ENCODE measurements at places on chromosomes 5 and 9.

DNA sequence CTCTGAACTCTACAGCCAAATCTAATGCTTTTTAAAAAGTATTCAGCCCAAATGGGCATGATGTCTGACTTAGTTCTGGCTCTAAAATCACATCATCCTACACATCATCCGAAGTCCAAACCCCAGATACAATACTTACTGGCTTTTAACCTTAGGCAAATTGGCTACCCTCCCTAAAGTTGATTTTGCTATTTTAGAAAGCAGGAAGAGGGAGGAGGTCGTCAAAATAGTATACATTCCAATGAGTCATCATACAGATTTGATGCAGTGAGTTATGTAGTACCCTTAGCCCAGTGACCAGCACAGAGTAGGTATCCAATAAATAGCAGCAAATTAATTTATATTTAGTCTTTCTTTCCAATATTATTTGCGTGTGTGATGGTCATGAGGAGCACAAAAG lies 582.0 kb upstream of the TUSC1 start:
- no peak for DNase-seq

DNA sequence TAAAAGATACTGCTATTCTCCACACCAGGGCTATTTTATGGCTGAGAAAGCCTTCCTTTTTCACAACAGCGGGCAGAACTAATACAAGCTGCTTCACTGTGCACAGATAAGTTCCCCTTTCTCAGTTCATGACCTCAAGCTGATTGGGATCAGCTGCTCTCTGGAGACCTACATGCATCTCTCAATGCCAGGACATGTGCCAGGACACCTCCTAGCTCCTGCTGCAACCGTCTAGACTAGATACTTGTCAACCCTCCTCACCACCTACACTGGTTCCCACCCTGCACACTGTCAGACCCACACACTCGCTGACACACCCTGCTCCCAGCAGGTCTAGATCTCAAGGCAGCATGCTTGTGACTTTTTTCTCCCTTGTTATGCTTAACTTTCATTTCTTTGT lies 39.8 kb downstream of the STARD4 start:
- no peak for DNase-seq

- peak; percentile 86 for DNase-seq
Measured at GRCh38 chr9:103037508-103038477, 42.7 kb downstream of the CYLC2 start.

DNA sequence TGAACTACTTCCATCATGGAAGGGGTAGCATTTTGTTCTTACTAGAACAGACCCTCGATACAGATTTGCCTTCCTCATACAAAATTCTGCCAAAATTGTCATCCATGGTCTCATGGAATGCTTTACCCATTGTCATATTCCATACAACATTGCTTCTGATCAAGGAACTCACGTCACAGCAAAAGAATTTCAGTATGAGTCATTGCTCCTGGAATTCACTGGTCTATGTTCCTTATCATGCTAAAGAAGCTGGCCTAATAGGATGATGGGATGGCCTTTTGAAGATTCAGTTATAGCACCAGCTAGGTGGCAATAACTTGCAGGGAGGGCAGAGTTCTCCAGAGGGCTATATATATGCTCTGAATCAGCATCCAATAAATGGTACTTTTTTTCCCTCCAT lies 18.2 kb upstream of the FNIP1 start:
- no peak for DNase-seq

DNA sequence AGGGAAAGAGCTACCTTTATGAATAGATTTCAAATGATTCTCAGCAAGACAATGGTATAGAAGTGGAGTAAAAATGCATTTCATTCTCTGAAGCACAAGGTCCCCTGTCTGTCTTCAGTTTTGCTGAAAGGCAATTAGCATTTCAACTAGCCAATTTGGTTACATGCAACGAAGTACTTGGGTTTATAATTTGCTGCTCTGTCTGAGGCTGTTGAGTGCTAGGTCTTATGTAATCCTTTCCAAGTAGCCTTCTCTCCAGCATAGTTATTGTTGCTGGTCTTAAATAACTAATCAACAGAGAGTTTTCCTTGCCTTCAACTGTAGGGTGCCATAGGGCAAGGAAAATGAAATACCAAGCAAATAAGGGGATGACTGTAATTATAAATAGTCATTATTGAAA lies 4.5 kb downstream of the ADGRV1 start:
- no peak for DNase-seq

DNA sequence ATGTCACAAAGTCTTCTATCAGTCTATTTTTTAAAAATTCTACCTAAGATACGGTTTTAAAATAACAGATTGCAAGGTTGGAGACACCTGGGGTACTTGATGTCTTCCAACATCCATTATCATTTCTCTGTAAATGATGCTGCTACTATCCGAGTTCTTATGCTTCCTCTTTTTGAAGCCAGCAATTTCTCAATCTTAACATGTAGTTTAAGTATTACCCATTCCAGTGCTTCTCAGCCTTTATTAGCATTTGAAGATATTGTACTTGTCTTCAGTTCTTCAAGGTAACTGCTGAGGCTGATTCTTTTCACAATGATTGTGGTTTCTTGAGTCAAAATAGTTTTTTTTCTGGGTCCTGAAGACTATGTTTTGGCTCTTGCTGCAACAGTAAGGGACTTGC lies 96.4 kb upstream of the SELENOP start:
- DNase-seq = no peak

DNA sequence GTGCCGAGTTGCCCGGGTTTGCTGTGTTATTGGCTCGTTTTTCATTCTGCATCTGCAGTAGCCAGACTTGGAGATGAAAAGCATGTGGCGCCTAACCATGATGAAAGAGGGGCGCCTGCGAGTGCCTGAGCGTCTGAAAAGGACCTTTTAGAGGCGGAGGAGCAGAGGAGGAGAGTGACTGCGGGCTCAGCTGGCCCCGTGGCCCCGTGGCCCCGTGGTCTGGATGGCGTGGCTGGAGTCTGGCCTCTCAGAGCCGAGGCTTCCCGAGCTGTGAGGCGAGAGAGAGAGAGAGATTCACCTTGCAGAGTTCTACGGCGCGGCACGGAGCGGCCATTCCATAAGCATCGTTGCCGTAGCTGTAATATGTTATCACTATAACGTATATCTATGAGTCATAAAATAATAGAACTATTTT lies 55.3 kb upstream of the RNU6ATAC start:
- DNase-seq = no peak

DNA sequence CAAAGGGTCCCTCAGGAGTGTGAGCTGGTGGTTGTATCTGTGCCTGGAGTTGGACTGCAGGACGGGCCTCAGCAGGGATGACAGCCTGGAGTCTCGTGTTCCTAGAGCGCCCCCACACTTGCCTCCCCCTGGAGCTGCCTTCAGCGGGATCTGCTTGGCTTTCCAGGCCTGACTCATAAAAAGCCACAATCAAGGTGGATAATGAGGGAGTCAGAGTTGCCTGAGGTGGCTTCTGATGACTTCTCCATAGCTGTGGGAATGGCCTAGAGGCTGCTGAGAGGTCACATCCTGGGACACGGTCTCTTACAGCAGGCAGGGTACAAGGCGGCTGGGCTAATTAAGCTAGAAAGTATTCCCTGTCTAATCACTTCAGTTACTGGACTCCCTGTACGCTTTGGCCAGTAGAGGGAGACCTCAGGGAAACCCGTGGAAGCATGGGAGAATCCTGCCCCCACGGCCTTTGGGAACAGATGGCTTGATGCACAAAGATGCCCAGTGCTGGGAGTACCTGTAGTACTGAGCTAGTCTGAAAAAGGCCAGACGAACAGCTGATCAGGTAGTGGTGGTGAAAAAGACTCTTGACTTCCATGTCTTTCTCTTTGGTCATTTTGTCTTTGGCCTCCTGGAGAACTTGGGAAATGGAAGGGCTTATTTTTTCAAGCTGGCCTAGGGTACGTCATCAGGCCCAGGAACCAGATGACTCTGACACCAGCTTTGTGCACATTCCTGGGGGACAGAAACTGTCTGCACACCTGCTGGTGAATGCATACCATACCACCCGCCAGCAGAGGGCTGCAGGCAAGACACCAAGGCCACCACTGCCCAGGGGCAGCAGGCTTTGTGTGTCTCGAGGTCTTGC lies 16.1 kb upstream of the FRRS1L start:
- peak; percentile 79 for DNase-seq

DNA sequence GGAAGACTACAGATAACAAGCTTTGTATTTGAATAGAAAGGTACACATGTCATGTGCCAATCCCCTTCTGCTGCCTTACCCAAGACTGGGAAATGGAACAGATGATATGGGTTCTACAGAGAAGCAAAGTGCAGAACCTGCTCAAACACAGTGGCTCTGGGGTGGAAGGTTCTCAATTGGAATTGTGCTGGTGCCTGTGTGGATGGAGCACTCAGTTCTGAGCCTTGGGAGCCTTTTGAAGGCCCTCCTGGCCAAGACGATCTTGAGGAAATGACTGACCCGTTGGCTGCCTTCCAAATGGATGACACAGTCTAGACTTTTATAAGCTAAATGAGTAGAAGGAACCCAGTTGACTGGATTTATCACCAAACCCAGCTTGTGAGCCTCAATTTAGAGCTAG lies 4.2 kb upstream of the PRSS3 start:
- no peak for DNase-seq

- DNase-seq = peak; percentile 20
Measured at GRCh38 chr9:135050072-135050990, 37.1 kb upstream of the OLFM1 start.

DNA sequence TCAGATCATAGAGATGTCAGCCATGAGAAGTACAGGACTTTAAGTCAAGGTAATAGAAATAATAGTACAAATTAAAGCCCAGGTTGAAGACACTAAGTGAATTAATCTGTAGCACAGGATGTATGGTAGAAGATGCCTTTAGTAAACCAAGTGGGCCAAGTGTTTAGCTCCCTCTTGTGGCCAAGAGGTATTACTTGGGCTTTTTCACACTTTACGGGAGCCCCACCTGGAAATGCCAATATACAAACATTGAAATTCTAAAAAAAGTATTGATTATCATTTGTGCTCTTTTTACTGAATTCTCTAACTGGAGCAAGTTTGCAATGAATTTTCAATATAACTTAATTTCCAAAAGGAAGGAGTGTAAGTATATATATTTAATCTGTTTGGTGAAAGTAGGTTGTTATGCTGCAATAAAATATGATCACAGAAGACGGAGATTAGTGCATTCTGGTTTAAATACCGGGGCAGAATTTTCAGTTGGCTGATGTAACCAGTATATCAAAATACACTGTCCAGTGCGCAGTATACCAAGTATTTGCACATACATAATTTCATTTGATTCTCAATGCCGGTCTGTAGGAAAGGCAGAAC lies 84.7 kb downstream of the PARP8 start:
- no peak for DNase-seq

- DNase-seq = peak; percentile 91
Measured at GRCh38 chr5:138632900-138633489, 57.8 kb upstream of the HSPA9 start.

- no peak for DNase-seq
Measured at GRCh38 chr5:173318881-173319620, 9.2 kb downstream of the STC2 start.

- DNase-seq = no peak
Measured at GRCh38 chr5:16855485-16855884, 80.6 kb downstream of the MYO10 start.

- DNase-seq = no peak
Measured at GRCh38 chr9:72390907-72391306, 25.9 kb upstream of the ZFAND5 start.

GRCh38 chr5:53114988-53115387 lies 5.4 kb upstream of the MOCS2 start:
- DNase-seq = no peak

DNA sequence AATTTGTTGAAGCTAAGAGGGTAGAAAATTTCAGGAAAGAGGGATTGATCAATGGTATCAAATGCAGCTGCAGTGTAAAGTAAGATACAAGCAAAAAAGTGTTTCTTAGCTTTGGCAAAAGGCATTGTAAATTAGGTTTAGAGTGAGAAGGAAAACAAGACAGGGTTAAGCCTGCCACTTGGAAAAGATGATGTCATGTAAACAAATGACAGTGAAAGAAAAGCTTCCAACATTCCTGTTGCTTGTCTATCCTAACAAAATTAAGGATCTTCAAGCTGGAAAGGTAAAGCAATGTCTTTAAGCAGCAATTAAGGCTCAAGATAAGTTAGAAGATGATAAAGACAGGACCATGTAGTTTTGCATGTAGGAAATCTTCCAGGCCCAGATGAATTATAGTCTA lies 139.1 kb upstream of the PPP2R2B start:
- DNase-seq = no peak

- DNase-seq = no peak
Measured at GRCh38 chr5:77935506-77936364, 159.6 kb upstream of the TBCA start.

DNA sequence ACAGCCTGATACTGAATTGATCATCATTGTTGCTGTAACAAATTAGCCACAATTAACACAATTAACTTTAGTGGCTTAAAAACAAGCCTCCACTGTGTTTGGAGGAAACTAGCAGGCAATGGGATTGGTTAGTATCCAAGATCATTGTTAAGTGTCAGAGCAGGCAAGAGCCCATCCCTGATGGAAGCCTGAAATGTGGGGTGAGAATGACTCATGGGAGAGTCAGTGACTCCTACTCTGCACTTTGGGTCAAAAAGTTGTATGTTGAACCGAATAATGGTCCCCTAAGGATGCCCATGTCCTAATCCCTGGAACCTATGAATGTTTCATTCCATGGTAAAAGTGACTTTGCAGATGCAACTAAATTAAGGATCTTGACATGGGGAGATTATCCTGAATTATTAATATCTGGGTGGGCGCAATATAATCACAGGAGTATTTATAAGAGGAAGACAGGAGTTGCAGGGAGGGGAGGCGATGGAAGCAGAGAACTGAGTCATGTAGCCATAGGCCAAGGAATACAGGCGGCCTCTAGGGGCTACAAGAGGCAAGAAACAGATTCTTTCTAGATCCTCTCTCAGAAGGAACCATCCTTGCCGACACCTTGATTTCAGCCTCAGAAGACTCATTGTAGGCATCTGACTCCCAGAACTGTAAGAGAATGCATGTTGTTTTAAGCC lies 28.8 kb downstream of the ALG2 start:
- no peak for DNase-seq

- no peak for DNase-seq
Measured at GRCh38 chr5:15502208-15502607, 2.2 kb downstream of the FBXL7 start.

DNA sequence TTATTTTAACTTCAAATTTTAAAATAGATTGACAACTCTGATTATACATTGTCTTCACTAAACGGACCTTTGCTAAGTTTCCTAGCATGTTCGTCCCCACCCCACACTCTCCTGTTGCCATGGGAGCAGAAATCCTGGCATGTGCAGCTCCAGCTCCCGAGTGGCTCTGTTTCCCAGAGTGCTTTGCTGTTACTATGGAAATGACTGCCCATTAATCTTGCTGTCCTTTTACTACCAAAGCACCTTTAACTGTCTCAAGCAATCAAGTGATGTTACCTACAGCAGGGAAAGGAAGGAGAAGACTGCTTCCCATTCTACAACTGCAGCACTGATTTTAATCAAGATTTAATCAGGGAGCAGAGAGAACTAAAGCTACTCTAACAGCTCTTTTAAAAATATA lies 212.0 kb upstream of the KIF2A start:
- peak; percentile 67 for DNase-seq

- no peak for DNase-seq
Measured at GRCh38 chr9:78666818-78667414, 370.0 kb downstream of the PSAT1 start.
